Activated naive CD8-positive, alpha-beta T cell treated with anti-CD3 and anti-CD28 coated beads for 36 hours (primary cell): ENCODE measurements at places on chromosomes 6 and 20.

- no peak overlapping the region for H3K4me3 ChIP-seq
- no peaks in the 10 kb centered on the region for H3K27me3 ChIP-seq
- H3K27ac ChIP-seq: peak overlapping the region; percentile 2
- no peak for DNase-seq
- peaks cover 52% of the 10 kb centered on the region for H3K36me3 ChIP-seq
Measured at GRCh38 chr20:51510936-51511605, 31.4 kb downstream of the NFATC2 start.

- H3K27ac ChIP-seq: no peak overlapping the region
- no peak for DNase-seq
- H3K27me3 ChIP-seq: no peaks in the 10 kb centered on the region
- no peaks in the 10 kb centered on the region for H3K36me3 ChIP-seq
Measured at GRCh38 chr20:12203399-12203798, 285.7 kb downstream of the BTBD3 start.

DNA sequence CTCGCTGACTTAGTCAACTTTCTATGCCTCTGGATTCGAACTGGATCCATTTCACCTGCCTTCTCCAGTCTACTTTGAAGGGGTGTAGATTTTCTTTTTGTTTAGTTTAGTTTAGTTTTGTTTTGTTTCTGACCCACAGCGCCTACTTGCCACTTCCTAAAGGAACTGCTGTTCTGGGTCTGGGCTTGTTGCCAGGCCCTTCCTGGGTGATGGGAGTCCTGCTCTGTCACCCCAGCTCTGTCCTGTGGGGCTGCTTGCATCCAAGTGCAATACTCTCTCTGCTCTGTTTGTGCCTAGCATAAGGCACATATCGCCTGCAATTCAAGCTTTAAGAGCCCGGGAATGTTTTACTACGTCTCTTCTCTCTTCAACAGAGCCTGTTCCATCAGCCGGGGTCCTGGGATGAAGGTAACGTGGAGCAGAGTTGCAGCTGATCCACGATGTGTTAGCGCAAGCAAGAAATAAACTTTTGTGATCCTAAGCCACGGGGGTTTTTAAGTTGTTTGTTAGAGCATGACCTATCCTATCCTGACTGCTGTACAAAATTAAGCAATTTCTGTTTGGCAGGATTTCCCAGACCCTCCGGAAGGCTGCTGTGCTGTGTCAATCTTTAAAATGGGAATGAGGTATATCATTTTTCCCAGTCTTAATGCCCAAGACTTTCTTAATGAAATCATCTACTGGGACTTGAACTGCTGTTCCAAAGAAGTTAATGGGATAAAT is 30.9 kb upstream of the TAGAP start:
- H3K27ac ChIP-seq: peak overlapping the region; percentile 97
- peaks cover 34% of the 10 kb centered on the region for H3K36me3 ChIP-seq
- H3K4me1 ChIP-seq: peaks cover 81% of the 10 kb centered on the region
- DNase-seq: no peak

- peaks cover 5% of the 10 kb centered on the region for H3K4me1 ChIP-seq
- DNase-seq: no peak
- H3K27me3 ChIP-seq: no peaks in the 10 kb centered on the region
- H3K27ac ChIP-seq: no peak overlapping the region
Measured at GRCh38 chr6:16396497-16397319, 158.3 kb downstream of the GMPR start.
